ENCODE measurements at places on chromosomes 3 and 15. TPM values are rescaled to one million over a fixed set of nuclear protein-coding genes. Genes with fewer than 3 reads are reported as not detected.

GRCh38 chr15:51879555-51879954 lies 50.1 kb downstream of the TMOD3 start:
- DNase-seq: no peak

DNA sequence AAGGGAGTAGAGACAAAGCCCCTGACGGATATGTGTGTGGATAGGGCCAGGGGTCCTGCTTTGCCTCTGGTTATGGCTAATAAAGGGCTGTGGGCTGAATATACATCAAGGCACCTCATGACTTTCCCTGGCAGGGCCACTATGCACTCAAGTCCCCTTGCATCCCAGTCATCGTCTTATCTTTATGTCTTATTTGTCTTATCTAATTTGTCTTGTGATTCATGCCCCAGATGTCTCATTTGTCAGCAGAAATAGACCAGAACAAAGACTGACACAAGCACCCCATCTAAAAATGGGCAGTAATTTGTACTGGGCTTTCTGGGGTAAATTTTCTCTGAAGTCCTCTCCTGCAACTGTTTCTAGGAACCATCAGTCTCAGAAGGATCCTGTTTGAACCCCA lies 68.6 kb downstream of the ITGA11 start:
- DNase-seq: no peak

GRCh38 chr3:59016930-59017616 lies 32.8 kb downstream of the CFAP20DC start:
- no peak for DNase-seq

DNA sequence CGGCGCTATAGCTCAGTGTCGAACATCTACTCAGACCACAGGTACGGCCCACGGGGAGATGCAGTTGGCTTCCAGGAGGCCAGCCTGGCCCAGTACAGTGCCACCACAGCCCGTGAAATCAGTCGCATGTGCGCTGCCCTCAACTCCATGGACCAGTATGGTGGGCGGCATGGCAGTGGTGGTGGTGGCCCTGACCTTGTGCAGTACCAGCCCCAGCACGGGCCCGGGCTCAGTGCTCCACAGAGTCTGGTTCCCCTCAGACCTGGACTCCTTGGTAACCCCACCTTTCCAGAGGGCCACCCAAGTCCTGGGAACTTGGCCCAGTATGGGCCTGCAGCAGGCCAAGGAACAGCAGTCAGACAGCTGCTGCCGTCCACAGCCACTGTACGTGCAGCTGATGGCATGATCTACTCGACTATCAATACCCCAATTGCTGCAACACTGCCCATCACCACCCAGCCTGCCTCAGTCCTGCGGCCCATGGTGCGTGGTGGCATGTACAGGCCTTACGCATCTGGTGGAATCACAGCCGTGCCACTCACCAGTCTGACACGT lies 18.3 kb upstream of the APEH start:
- no peak for DNase-seq

DNA sequence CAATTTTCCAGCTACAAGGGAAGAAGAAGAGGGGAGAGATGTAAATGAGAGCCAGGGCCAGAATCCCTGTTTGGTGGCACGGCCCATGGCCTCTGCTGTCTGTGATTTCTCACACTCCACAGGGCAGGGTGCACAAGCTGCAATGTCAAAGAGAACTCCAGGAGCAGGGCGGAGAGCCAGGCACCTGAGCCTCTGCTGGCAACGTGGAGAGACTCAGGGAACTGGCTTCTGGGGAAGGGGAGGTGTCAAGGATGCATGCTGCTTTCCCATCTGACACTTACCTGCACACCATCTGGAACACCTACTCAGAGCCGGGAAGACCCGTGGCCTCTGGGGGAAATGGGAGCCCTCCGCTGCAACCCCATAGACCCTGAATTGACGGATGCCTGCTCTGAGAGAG lies 507.5 kb upstream of the NR2F2 start:
- no peak for DNase-seq

DNA sequence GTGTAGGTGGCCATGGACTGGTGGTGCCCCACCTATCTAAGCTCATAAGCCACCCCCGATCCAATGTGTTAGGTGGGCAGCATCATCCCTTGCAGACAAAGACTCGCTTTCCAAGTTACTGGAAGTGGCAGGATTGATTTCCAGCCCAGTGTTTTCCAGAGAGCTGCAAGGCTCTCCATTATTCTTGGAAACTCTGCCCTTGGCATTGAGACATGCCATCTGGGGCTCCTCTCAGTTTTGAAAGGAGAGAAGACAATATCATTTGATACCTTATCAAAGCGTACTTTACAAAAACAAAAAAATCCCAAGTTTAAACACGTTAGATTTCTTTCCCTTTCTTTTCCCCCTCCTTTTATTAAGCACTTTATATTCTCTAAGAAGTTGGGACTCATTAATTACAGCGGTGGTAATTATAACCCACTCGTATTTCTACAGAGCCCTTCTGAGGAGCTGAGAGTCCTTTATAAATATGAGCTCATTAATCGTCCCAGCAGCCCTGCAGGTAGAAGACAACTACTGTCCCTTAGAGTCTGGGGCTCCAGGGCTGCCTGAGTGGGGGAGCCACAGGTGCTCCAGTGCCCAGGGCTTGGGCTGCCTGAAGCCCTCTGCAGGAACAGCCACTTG lies 226.1 kb downstream of the TLE3 start:
- no peak for DNase-seq

DNA sequence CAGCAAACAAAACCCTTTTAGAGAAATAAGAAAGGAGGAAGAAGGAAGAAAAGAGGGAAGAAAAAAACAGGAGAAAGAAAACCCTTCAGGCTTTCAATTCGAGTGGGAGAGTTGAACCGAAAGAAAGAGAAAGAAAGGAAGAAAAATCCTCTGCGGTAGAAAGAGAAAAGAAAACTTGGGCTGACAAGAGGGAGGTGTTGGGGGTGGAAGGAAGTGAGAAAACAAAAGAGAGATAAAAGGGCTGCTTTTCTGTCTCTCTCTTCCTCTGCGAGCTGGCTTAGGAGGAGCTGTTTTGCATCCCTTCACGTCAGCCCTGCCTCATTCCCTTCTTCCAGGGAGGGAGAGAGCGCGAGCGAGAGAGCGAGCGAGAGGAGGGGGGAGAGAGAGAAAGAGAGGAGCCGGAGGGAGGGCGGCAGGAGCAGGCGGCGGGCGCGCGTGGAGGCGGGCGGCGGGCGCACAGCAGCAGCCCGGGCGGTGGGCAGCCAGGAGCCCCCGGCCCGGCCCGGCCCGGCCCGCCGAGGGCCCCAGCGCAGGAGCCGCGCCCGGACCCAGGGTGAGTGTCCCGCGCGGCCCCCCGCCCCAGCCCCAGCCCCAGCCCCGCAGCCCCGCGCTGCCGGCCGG lies at the start of gene ZNF710:
Gene ZNF710 (plus strand): TSS at position 263 of the 621 bp plus-strand sequence. CDS start 65,814 bp downstream, outside the sequence.
- DNase-seq: peak; percentile 85

- DNase-seq: no peak
These were observed 6.4 kb downstream of the CEP97 start for GRCh38 chr3:101730839-101731238.

- peak; percentile 65 for DNase-seq
These were observed 13.8 kb upstream of the SNRPA1 start for GRCh38 chr15:101308604-101309435.

CFAP20DC gene
- polyA plus RNA-seq: 0.62 TPM

ITIH3 gene
- polyA plus RNA-seq: 44.4 TPM

KIF9 gene
- 6.8 TPM for polyA plus RNA-seq

VWA5B2 gene
- polyA plus RNA-seq: 0.03 TPM

TWF2 gene
- polyA plus RNA-seq: 47.3 TPM

TMEM44 gene
- polyA plus RNA-seq: 23.3 TPM

LNP1 gene
- polyA plus RNA-seq: 0.96 TPM

WDR48 gene
- polyA plus RNA-seq: 11.1 TPM
